ENCODE measurements at places on chromosomes 12 and 14.

DNA sequence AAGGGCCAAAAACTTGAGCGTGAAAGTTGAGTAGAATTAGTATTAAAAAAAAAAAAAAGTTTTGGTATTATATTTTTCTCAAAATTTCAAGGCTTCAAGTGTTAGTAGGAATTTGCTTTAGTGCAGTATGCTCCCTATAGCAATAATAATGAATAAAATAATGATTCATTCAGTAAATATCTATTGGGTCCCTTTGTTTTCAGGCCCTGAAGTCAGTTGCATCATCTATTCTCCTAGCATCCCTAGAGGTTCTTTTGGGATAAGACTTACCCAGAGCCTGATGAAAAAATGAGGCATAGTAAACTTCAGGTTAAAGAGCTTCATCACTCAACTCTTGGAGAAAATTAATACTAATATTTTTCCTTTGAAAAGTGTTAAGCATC lies 1.1 kb downstream of the KMT5A start:
- no peak for ATAC-seq

GRCh38 chr14:70988452-70988851 lies 81.2 kb downstream of the PCNX1 start:
- ATAC-seq, result no peak

DNA sequence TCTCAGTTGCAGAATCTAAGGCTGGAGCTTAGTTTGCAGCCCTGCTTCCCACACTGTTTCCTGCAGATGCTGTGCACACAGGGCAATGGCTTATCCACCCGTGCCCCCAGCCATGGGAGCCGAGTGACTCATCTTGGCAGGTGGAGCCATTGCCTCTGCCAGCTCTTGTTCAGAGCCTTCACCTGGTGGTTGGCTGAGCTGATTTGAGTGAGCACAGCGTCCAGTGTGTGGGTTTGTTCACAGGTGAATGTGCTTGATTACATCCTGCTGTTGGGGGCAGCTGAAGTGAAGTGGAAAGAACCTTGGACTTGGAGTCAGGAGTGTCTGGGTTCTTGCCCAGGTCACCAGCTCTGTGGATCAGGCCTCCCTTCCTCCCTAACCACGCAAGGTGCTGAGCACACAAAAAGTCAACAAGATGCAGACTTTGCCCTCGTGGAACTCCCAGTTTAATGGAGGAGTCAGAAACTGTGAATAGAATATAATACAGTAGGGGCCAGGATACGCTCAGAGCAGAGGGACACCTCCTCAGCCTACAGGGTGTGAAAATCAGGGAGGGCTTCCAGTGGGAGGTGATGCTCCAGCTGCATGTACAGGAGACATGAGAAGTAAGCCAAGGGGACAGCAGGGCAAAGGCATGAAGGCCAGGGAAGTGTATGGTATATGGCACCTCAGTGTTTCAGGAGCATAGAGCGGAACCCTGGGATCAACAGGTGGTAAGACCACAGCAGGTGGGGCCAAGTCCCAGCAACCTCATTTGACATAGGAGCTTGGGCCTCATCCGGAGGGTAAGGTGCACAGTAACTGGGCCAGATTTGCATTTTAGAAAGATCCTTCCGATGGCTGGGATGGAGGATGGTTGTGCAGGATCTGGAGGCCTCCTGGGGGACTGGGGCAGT lies 22.8 kb downstream of the JDP2 start:
- peak; percentile 83 for ATAC-seq

GRCh38 chr12:2689879-2690278 lies 104.9 kb upstream of the FKBP4 start:
- no peak for ATAC-seq

DNA sequence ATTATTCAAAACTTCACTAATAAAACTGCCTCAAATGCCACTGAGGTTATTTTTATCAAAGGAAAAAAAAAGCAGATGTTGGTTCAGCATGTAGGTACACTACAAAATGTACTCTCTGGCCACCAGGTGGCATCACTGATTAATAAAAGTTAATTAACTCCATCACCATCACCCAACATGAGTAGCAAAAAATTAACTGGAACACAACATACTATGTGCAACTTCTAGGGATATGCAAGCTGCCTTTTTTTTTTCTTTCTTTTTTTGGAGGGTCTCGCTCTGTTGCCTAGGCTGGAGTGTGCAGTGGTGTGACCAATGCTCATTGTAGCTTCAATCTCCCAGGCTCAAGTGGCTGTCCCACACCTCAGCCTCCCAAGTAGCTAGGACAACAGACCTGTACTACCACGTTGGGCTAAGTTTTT lies 43.8 kb upstream of the NR2C1 start:
- ATAC-seq, result peak; percentile 71

GRCh38 chr12:10131111-10131690 lies 1.2 kb upstream of the CLEC7A start:
- ATAC-seq, result no peak

DNA sequence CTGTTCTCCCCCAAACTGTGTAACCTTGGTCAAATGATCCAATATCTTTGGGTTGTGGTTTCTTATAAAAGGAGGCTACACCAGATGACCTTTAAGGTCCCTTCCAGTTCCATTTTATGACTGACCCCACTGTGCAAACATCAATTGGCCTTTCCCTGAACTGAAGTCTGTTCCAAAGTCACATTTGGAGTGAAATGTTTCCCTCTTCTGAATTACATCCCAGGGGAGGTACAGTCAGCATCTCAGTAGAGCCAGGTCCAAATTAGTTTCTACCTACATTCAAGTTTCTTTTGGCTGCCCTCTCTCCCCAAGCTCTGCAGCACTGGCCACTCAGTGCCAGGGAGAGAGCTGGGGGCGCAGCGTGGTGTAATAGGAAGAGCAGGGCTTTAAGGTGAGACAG lies 34.4 kb downstream of the LIMA1 start:
- ATAC-seq, result no peak

DNA sequence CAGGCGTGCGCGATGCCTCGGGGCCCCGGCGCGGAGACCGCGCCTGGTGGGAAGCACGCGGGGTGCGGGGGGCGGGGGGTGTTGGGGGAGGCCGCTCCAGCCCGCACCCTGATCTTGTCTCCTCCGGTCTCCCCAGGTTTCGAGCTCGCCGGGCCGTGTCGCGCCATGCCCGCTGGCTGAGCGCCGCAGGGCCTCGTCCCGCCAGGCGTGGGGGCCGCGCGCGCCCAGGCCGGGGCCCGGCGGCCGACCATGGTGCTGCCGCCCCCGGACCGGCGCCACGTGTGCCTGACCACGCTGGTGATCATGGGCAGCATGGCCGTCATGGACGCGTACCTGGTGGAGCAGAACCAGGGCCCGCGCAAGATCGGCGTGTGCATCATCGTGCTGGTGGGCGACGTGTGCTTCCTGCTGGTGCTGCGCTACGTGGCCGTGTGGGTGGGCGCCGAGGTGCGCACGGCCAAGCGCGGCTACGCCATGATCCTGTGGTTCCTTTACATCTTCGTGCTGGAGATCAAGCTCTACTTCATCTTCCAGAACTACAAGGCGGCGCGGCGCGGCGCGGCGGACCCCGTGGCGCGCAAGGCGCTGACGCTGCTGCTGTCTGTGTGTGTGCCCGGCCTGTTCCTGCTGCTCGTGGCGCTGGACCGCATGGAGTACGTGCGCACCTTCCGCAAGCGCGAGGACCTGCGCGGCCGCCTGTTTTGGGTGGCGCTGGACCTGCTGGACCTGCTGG lies 2.4 kb downstream of the TMEM121 start:
- peak; percentile 1 for ATAC-seq

DNA sequence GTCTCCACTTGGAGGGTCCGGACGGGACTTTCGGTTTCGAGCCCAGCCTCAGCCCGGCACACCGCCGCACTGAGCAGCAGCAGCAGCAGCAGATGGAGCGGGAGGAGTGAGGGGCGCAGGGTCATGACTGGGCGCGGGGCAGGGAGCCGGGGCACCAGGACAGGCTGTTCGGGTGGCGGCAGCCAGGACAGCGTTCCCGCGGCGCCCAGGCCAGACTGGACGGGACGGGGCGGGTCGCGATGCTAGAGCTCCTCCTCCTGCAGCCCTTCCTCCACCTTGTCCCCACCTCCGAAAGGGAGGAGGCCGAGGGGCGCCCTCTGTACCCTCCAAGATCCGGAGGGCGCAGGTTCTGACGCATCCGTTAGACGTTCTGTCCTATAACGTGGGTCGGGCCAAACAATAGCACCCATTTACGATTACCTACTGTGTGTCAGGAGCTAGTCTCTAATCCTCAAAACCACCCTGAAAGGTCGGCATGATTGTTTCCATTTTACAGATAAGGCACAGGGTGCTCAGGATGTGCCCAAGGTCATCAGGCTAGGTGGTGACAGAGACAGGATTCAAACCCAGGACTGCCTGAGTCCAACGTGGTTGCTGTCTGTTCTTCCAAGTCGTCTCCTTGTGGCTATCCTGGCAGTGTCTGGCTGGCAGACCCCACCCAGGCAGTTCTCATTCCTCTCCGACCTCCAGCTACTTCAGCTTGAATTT lies at the start of gene FKBP11:
TSS of gene FKBP11 (minus strand) at position 189 of the 708 bp plus-strand sequence. CDS start at position 125, 64 bp downstream.
- ATAC-seq, result peak; percentile 83

DNA sequence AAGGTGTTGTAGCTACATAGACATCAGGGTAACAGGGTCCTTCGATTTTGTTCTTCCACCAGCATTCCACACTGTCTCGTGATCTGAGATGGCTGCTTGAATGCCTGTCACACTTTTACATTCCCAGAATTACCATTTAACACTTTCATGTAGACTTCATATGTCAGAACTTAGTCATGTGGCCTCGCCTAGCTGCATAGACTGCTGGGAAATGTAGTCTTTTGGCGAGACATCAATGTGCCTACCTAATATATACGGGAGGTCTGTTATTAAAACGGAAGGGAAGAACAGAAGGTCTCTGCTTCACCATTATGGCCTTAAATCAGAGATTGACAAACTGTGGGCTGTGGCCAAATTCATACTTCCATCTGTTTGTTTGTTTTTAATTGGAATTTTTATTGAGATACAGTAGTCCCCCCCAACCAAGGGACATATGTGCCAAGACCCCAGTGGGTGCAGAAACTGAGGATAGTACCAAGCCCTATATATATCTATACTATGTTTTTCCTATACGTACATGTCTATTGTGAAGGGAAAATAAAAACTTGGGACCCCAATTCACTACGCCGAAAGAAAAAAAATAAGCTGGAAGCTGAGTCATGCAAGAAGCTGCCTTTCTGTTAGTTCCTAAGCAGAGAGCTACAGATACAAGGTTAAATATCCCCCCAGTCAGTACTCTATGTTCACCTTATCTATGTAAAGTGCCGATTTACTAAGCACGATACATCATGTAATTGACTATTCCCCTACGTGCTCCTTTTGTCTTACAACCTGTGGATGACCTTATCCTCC lies 11.3 kb upstream of the HRK start:
- ATAC-seq, result no peak

GRCh38 chr12:104643819-104644669 lies 187.3 kb downstream of the CHST11 start:
- ATAC-seq, result peak; percentile 31

DNA sequence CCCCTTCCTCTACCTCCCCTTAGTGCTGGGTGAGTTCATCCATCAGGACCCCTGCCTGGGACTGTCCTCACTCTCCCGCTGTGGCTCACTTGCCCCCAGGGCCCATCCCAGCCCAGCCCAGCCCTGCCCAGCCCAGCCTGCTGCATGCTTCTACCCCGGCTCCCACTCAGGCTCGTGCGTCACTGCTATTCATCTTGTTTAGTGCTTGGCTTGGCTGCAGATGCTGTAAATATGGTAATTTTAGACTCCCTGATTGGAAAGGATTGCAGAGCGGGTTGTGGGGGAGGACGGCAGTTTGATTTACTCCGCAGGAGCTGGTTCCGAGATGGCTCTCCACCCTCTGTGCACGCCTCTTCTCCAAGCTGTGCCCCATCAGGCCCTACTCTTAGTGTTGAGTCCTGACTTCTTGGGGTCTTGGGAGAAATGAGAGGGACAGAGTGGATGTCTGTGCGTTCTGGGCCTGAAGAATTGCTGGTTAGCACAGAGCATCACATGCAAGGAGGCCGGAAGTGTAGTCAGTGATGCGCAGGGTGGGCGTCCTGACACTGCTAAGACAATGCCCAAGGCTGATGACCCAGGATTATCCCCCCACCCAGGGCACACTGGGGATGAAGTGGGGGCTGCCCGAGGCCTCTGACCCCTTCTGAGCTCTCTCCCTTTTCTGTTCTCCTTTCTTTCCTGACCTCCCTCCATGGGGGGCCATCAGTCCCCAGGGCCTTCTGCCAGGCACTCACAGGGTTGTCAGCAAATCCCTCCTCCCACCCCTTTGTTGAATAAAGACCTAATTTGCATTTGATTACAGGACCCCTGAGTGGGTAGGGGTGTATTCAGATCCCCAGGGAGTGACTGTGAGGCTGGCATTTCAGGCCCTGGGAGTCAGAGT lies 244.4 kb downstream of the ZFP36L1 start:
- ATAC-seq, result peak; percentile 87

DNA sequence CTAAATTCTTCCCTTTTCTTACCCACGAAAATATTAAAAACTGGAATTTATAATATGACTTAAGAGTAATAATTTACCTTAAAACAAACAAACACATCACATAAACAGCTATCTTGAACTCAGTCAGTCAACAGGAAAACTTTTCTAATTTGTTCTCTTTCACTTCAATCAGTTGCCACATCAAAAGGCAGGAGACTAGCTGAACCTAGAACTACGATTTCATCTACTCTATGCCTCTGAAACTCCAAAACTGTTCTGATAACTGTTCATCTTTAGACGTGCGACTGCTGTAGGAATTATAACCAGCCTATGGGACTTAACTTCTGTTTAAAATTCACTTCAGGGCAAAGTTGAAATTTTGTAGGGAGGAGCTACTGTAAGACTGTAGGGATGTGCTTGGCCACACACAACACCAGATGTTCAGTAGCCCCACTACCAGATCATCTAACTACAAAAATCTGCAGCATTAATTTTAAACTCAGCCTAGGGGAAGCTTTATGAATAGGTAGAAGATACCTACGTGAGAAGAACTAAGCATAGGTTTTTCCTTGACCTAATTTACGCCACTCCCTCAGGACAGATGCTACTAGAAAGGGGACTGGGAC lies 7.6 kb upstream of the RAD51AP1 start:
- no peak for ATAC-seq

GRCh38 chr12:124939421-124940142 lies 25.1 kb upstream of the UBC start:
- peak; percentile 84 for ATAC-seq

- ATAC-seq, result peak; percentile 54
These were observed 568 bp downstream of the PPM1A start for GRCh38 chr14:60249321-60250256.

DNA sequence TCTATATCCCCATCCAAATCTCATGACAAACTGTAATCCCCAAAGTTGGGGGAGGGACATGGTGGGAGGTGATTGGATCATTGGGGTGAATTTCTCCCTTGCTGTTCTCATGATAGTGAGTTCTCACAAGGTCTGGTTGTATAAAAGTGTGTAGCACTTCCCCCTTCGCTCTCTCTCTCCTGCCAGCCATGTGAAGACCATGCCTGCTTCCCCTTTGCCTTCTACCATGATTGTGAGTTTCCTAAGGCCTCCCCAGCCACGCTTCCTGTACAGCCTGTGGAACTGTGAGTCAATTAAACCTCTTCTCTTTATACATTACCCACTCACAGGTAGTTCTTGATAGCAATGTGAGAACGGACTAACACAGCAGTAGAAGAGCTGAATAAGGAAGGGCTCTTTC lies 62.6 kb upstream of the VASH1 start:
- no peak for ATAC-seq
